ENCODE measurements at places on chromosomes 2 and 18.

DNA sequence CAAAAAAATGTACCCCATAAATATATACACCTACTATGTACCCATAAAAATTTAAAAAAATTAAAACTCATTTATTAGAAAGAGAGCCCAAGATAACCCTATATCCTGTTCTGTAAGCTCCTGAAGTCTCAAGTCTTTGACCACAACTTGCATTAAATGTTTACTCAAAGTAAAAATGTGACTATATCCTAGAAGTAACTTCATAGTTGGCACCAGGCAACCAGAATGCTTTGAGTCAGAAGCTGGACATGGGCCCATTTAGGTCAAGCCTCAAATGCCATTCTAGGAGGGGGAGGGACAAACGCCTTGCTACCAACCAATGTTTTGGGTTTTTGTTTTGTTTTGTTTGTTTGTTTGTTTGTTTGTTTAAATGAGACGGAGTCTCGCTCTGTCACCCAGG lies 9.3 kb upstream of the TBC1D8 start:
- no peak for DNase-seq

- DNase-seq = no peak
Measured at GRCh38 chr18:45566025-45566740, 49.1 kb upstream of the SLC14A2 start.

DNA sequence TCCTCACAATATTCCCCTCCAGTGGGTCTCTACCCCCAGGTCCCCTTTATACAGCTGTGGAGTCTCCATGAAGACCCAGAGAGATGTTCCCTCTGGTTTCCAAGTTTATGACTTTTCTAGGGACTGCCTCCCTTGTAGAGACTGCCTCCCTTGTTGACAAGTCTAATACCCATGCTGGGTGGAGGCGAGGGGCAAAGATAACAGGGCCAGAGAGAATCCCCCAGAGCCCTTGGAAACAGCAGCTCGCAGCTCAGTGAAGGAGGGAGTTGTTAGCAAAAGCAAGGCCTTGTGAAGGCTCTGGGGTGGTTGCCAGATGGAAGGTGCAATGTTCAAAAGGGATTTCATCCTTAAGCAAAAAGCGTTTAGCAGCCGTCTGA lies 75.0 kb upstream of the GATA6 start:
- no peak for DNase-seq

GRCh38 chr2:157786663-157787363 lies 89.3 kb downstream of the ACVR1 start:
- DNase-seq = no peak

DNA sequence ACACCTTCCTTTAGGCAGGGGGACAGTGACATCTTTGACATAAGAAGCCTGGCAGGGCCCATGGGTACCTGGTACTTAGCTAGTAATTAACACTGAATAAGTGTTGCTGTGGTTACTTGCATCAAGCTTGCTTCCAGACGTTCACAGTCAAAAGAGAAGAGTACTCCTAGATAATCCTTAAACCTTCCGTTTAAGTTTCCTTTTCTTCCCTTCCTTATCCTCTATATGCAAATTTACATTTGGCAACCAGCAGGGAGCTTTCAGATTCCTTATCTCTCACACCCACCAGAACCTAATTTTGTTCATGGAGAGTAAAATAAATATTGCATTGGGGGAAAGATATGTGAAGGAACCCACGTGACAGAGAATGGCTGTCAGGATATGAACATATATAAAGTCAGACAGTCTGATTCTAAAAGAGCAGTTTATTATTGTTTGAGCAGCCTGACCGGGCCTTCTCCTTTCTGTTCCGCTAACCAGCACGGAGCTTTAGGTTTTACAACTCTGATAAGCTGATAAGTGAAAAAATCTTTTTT lies 7.8 kb upstream of the RAB31 start:
- no peak for DNase-seq

GRCh38 chr2:235381261-235381912 lies 112.5 kb upstream of the AGAP1 start:
- DNase-seq = no peak

DNA sequence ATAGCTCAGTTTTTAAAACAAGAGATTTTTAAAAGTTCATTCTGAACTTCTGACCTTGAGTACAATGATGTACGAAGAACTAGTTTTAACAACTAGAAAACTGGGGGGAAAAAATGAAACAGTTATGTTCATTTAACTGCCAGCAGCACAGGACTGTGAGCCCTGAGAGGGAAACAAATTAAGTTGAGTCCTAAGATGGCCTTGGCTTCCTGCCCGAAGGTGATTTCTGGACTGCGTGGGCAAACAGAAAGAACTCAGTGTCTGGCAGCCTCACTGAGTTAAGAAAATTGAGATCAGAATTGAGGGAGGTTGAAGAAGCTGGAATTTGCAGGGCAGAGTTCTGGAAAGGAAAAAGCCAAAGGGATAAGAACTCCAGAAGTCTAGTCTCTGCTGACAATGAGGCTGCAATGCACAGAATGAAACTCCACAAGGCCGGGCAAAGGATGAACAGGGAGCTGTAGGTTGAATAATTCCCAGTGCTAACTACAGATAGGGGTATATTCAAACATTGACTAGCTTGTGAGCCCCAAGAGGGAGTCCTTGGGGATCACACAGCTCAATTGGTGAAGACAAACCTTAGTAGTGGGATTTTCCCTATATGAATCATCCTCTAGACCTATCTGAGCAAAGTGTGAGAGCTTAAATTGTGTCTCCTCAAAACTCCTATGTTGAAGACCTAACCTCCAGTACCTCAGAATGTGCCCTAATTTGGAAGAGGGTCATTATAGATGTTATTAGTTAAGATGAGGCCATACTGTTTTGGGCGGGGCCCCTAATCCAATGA lies 13.1 kb upstream of the CRACDL start:
- no peak for DNase-seq

DNA sequence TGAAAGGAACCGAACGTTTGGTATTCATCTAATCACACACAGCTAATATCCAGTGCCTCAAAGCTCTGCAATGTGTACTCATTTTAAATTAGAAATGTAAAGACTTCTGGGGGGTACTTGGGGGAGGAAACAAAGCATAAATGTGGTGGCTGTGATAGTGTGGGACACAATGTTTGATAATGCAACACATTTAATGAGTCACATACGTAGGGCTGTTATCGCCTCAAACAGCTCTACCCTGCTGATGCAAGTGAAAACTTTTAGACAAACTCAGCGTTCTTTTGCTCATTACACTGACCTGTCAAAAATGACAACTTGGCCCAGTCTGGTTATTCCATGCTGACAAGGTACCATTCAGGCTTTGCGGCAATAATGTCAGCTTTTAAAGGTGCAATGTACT lies 1227.1 kb upstream of the CELF4 start:
- DNase-seq = no peak

- no peak for DNase-seq
Measured at GRCh38 chr18:48929212-48929612, 21.6 kb downstream of the SMAD7 start.

Measured in activated CD4-positive, alpha-beta T cell treated with anti-CD3 and anti-CD28 coated beads for 36 hours (primary cell).